NCI-H2227 treated with DMSO at 0.1 percent for 48 hours (cell line): ENCODE measurements at places on chromosomes 2 and 18.

DNA sequence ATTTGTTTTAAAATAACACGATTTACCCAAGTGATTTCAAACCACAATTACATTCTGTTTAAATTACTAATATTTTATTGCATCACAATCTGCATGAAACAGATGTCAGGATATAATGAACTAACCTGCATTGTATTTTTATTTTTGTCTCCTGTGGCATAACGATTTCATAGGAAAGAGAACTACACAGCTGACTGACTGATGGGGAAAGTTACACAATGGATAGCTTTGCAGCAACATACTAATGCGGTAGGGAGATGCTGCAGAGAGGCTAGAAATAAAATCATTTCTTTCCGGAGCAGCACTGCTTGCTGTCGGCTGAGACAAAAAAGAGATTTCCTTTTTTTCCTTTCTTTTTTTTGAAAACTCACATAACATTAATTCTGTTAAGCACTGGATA lies 36.9 kb downstream of the SCN1A start:
- peak; percentile 86 for DNase-seq

GRCh38 chr2:154293864-154294263 lies 404.6 kb upstream of the KCNJ3 start:
- no peak for DNase-seq

- no peak for DNase-seq
These were observed 60.2 kb upstream of the GALNT13 start for GRCh38 chr2:153811516-153811915.

GRCh38 chr2:233247744-233248143 lies 3.7 kb upstream of the ATG16L1 start:
- no peak for DNase-seq

GRCh38 chr18:37124516-37124915 lies 295.6 kb downstream of the KIAA1328 start:
- no peak for DNase-seq

DNA sequence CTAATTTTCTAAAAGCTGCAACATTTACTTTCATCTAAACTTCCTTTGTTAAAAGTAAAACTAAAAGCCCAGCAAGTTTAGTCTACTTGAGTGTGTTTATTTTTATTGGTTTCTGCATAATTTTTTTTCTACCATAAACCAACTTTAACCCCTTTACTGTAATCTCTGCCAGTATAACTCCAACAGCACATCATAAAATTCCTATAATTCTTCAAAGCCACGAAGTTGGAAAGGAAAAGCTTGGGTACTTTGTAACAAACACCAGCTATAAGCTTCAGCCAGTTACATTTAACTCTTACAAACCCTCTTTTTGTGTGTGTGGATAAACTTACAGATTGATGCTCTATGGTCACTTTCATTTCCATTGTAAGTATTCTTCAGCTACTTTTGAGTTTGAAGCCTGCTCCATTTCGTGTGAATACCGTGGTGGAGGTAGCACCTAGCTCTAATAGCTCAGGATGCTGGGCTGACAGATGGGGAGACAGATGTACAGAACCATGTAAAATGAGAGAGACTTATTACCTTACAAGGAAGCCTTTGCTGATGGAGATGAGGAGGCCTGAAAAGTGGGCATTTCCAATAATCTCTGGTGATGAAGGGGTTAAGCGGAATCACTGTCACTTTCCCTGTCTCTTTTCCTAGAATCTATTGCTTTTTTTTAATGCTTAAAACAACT lies 42.5 kb downstream of the ZEB2 start:
- no peak for DNase-seq

DNA sequence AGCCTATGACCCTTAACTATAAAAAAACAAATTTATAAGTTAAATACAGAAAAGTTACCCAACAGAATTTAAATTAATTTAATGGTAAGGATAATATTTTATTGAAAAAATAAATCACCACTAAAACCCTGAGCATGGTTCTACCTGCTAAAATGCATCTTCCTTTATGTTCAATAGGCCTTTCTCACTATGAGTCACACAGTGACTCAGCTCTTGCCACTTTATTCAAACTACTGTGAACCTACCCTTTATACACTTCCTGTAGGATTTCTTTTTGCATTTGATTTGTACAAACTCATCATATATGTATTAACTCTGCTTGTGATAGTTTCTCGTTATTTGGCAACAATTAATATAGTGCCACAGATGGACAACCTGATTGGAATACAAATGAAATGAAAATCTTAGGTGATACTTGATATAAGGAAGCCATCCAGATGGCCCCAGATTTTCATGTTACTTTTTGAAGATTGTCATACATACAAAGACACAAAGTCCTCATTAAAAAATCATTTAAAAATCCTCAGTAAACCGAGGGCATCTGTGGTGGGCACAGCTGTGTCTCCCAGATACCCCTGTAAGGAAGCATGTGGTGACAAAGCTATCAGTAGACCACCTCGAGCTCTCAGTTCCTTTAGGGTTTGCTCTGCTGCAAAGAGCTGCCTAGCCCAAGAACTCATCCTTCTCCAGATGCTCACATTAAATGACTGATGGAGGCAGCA lies 55.2 kb upstream of the COBLL1 start:
- DNase-seq, result no peak

DNA sequence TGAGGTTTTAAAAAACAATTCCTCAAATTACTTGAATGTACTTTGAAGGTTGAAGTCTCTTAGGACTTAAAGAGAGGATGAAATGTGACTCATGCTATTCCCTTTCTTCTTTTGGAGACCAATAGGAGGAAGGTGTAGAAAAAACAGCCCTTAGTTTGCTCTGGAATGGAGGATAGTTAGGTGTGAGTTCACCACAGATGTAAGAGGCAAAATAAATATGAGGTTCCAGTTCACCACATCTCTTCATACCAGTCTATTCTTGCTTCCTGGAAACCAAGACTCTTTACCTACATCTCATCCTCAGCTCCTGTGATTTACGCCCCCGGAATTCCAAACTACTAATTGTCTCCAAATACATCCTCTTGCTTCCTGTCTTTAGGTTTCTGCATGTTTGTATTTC lies 77.5 kb upstream of the TTC21B start:
- DNase-seq, result no peak

GRCh38 chr18:21853775-21854552 lies 113.4 kb downstream of the MIB1 start:
- DNase-seq, result no peak

DNA sequence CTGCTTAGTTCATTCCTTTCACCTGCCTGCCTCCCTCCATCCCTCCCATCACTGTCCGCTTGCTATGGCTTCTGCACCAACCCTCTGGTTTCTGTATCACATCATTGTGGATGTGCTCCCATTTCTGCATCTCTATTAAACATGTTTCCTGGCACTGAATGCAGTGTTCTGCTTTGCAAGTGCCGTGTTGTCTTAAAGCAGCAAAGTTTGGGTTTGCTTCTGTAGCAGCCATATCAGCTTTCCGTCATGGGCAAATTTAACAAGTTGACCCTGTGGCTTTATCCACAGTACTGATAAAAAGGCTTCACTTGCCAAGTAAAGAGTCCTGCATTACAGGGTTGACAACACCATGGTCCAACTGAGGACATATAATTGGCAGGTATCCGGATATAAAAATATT lies 165.5 kb downstream of the PTGR3 start:
- DNase-seq, result no peak

DNA sequence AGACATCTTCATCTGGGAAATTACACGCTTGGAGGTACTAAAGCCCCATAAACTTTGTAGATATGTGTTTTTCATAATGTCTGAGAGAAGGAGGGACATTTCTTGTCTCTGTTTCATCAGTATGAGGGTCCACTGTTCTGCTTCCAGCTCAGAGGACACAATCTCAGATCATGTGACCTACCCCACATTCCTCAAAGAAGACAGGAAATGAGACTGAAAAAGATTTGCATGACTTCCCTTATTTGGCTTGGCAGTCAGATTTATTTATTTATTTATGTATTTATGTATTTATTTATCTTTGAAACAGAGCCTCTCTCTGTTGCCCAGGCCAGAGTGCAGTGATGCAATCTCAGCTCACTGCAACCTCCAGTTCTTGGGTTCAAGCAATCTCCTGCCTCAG lies 463.7 kb upstream of the RGPD4 start:
- DNase-seq, result no peak

DNA sequence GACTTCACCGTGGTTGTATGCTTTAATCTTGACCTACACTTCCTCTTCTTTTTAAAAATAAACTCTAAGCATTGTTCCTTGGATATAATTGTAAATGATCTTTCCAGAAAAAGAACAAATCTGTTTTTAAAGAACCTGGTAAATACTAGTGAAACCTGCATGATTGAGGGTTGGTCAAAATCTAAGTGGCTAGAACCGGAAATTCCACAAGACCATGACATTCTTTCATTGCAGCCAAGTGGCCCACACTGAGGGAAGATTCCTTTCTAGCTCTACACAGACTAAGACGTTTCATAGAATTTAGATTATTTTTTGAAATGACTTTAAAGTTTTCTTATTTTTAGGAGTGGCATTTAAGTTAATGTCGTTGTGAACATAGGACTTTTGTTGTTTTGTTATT lies 356.7 kb downstream of the NYAP2 start:
- DNase-seq, result no peak

DNA sequence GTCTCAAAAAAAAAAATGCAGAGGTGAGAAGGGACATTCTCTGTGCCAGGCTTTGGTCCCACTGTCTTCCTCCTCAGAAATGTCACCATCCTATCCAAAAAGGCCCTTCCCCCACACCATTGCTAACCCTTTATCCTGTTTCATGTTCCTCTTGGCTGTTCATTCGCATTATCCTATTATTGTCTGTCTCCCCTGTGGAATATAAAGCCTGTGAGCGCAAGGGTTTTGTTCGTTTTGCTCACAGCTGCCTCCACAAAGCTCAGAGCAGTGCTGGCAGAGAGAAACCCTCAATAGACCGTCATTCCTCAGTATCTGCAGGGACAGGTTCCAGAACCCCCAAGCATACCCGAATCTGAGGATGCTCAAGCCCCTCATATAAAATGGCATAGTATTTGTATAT lies 91.8 kb downstream of the LOXHD1 start:
- no peak for DNase-seq

- DNase-seq, result no peak
These were observed 598.1 kb upstream of the LRRTM4 start for GRCh38 chr2:78120275-78120674.

DNA sequence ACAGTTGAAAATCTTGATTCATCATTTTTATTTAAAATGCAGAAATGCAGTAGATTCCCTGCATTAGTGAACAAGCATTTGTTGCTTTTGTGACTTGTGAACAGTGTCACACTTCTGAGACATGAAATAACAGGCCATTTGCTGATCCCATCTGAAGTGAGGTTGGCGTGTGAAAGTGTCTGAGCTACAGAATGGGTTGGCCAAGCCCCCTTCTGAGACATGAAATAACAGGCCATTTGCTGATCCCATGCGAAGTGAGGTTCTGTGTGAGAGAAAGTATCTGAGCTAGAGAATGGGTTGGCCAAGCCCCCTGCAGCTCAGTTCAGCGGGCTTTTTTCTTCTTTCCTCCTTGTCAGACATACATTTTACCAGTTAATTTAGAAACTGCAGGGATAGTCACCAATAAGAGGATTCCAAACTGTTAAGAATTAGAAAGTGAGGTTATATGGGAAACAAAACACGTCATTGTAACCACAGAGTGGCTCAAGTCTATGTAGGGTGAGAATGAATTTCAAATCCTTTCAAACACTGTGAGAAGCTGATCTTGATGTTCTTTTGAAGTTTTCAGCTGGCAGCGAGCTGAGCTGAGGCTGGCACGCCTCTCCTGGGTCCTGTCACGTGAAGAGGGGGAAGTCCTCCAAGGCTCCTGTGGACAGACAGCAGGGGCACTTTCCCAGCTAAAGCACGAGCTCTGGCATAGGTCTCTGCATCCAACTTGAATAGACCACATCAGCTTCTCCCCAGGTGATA lies 339.2 kb upstream of the SALL3 start:
- DNase-seq, result no peak

GRCh38 chr2:110678457-110679336 lies 834 bp upstream of the BUB1 start:
- DNase-seq, result no peak

GRCh38 chr18:69684789-69685188 lies 262.9 kb downstream of the CD226 start:
- no peak for DNase-seq

DNA sequence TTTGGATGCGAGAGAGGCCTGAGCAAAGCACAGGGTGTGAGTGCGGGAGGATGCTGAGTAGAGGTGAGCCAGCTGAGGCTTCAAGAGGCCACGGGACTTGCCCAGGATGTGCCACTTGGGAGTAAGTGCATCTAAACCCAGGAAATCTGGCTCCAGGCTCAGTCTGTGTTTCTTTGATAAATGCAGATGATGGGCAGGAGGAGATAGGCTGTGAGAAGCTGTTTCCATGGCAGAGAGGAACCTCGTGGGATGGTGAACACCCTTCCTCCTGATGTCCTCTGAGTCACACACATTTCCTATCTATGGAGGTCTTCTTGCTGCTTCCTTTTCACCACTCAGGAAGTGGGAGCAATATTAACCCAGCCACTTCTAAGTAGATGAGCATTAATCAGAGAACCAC lies 38.4 kb upstream of the CELF4 start:
- no peak for DNase-seq

DNA sequence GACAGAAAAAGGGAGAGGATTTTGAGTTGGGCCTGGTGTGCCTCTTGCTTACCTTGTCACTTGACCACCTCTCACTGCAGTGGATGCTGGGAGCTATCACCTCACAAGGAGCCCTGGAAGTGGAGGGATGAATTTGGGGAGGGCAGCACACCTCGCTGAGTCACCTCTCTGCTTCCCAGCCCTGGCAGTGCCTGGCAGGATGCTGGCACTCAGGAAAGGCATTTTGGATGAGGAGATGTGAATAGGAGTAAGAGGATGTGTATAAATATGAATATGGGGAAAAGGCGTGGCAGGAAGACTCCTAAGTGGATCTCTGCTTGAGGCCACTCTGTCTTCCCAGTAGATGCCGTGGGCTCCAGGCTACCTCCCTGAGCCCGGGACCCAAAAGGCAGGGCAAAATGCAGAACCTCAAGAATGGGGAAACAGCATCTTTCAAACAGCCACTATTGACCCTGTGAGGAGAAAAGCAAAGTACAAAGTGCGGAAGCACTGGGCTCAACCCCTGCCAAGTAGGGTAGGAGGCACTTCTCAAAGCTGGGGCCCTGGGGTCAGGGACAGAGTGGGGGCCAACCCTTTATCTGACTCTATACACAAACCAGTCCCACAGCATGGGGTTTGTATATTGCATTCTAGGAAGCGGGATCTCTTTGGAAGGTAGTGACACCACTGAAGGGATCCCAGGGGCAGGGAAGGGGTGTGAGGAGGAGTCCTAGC lies 164.5 kb upstream of the GLI2 start:
- DNase-seq, result no peak

DNA sequence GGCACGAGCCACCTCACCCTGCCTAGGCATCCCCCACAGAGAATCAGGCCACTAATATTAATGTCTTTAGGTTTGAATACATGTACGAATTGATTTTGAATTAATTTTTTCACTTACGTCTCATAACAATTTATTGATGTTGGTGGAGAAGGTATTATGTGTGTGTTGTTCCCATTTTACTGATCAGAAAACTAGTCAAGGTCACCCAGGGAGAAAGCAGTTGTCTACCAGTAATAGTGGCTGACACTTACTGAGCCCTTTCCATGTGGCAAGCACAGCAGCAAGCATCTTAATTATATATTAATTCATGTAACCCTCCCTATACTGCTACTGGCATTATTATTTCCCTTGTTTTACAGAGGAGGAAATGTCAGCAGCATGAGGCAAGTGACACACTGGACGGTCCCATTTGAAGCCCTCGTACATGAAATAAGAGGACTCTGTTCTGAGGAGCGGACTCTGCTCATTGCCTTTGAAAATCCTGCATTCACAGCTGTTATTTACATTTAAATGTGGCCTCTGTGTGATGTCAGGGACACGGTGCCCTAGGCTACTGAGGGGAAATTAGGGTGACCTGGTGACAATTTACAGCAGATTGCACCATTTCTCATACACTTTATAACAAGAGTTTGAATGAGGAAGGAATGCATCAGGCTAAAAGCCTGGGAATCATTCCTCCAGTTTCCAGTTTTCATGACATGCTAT lies 30.9 kb upstream of the KCNE4 start:
- DNase-seq, result no peak
